CD4-positive, alpha-beta T cell treated with Interleukin-1 beta for 1 hour (primary cell): ENCODE measurements at places on chromosomes 2 and 18.

- no peak for DNase-seq
Measured at GRCh38 chr2:175815537-175815936, 186.5 kb downstream of the LNPK start.

- DNase-seq, result no peak
Measured at GRCh38 chr18:69528435-69528834, 127.7 kb downstream of the DOK6 start.

GRCh38 chr18:37362158-37362890, 203.3 kb downstream of the CELF4 start:
- no peak for DNase-seq

DNA sequence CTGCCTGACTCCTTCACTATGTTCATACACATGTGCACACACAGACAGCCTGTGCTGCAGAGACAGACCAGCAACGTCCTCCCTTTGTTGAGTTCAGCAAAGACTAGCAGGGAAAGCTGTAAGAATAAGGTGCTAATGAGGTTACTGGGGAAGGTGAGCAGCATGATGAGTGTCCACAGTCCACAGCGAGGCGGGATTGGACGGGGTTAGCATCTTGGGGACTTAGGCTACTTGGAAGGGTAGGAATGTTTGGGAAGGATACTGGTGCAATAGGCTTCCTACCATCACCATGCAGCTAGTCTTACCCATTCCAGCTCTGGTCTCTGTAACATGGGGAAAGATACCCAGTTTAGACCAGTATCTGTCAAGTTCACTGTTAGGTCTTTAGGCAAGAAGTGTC, 41.9 kb downstream of the DPYSL5 start:
- no peak for DNase-seq

- no peak for DNase-seq
Measured at GRCh38 chr18:36568487-36568886, 260.3 kb downstream of the TPGS2 start.

GRCh38 chr2:229752970-229753729, 38.8 kb upstream of the DNER start:
- no peak for DNase-seq

DNA sequence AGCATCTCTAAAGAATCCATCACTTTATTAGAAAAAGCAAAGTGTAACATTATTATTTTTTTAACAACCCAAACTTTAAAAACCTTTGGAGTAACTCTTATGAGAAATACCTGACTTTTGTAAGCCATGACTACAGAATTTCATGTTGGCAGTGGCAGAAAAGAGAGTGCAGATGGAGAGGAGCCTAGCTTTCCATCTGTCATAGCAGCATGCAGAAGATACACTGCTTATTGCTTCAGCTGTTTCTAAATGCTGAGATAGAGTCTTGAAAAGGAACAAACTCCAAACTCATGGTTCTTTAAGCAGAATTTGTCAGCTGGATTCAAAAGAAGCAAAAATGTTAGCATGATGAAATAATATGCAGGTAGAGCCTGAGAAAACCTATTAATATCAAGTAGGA, 1130.3 kb downstream of the DPP10 start:
- no peak for DNase-seq

DNA sequence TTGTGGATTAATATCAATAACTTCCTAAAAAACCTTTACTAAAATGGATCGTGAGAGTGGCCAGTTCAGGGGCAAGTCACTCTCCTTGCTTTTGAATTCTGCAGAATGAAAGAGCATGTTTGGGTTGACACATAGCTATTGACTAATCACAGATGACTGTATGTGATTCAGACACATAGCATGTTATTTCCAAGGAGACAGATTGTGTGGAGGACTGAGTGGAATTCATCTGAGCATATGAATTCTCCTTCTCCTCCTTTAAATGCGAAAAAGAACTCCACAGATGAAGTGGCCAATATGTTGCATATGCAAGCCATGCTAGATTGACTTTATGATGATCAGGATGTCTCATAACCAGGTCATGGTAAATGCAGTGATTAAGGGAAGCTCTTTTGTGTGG, 249.4 kb upstream of the FAM98A start:
- no peak for DNase-seq

GRCh38 chr2:47735136-47735869, 47.6 kb upstream of the MSH6 start:
- DNase-seq, result no peak

DNA sequence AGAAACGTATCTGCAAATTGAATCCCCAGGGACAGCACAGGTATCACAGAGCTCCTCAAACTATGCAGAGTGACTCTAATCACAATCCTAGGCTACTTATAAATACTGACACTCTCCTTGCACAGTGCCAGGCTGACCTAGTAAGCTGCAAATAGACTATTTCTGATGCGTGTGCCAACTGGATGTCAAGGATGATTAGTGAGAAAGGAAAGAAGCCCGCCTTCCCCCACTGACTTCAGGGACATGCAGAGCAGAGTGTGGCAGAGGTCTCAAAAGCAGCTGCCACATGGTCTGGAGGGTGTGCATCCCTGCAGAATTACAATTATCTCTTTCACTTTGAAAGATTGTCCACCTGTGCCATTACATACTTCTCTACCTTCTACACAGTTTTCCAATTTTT, 235.6 kb downstream of the CPS1 start:
- DNase-seq, result no peak

DNA sequence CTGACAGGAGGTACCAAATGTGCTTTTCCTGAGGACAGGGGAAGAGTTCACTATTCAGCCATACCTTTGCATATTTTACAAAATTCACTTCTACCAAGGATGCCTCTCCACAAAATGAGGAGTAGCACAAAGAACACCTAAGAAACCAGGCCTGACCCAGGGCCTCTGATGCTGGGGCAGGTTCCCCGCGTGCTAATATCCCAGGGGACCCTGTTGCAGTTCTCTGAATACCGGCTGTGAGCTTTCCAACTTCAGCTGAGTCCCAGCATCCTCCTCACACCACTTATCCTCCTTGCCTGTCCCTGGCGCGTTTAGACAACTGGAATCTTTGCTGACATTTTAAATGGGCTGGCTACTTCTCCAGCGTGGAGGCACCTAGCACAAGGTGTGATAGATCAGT, 142.3 kb downstream of the BCL2 start:
- DNase-seq, result no peak

DNA sequence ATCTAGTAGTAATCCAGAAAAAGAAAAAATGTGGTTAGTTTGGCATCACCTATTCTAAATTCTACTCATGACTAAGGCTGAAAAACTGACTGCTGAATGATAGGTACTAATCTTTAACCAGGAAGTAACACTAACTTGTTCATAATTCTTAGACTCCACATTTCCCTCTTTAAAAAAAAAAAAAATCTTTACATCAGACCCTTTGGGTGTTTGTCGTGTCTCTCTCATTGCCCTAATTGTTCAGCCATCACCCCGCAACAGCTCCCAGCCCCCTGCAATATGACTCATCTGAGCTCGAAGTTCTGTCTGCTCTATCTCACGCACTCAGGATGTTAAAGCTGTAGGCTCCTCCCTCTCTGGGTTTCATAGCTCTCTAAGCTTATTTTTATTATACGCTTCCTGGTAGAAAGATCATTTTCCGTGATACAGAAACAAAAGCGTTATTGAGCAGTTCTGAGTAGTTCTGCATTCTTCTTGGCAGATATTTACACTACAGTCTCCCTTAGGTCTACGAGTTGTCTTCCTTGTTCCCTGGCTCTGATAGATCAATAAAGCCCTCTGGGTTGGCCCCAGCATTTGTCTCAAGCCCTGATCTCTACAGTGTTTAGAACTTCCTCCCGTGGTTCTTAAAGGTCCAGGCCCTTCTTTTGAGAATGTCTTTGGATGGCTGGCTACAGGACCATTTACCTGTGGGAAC, 95.6 kb downstream of the TNFRSF11A start:
- peak; percentile 70 for DNase-seq

DNA sequence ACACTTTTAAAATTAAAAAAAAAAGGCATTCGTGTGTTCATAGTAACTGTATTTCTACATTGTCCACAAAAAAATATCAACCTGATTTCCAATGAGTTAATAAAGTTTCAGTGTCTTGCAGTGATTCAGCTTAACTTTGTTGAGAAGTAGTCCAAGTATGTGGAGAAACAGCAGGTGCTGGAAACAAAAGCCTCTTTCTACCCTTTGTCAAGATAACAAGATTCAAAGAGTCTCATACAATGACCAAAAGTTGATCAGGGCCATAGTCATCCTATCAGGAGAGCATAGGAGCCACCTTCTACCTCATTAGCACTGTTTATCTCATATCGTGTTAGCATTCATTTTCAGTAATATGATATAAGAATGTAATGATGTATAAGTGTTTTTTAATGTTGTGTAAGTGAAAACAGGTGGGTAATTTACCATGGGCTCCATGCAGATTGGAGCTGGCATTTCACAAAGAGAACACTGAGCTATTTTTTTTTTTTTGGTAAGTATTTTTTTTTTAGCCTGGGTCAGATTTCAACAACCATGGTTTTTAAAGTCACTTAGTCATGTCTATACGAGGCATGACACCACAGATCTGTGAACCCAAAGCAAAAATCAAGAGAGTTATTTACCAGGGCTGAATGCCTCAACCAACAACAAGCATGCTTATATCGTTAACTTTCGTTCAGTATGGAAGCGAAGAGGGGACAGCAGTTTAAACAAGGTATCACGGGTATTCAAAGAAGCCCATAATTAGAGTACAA, 165.0 kb upstream of the ZNF521 start:
- DNase-seq, result no peak

- peak; percentile 87 for DNase-seq
Measured at GRCh38 chr2:42105330-42106256, 57.8 kb downstream of the PKDCC start.

- no peak for DNase-seq
Measured at GRCh38 chr18:24181806-24182205, 42.9 kb downstream of the CABYR start.

DNA sequence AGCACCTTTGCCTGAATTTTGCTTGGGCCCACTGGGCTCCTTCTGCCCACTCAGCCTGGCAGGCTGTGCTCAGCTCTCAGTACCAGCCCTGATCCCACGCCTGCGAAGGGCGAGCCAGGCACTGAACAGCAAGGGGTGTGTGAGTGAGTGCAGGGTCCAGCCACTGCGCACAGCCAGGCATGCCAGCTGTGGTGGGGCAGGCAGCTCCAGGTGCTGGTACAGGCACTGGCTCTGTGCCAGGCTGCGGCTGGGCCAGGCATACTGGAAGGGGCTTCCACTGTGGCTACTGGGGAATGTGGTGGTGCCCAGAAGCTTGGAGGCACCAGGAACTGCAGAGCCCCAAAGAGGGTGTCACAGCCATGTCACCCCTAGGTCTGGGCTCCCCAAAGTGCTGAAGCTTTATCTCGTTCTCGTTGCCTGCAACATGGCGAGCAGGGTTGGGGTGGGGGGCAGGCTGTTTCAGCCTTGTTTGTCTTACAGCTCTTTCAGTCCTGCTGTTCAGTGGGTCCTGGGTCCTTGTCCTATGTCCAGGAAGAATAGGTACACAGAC, 8.8 kb downstream of the DYSF start:
- no peak for DNase-seq

GRCh38 chr2:55965966-55966365, 42.4 kb upstream of the EFEMP1 start:
- no peak for DNase-seq

GRCh38 chr2:223735659-223736244, 101.6 kb downstream of the AP1S3 start:
- no peak for DNase-seq

DNA sequence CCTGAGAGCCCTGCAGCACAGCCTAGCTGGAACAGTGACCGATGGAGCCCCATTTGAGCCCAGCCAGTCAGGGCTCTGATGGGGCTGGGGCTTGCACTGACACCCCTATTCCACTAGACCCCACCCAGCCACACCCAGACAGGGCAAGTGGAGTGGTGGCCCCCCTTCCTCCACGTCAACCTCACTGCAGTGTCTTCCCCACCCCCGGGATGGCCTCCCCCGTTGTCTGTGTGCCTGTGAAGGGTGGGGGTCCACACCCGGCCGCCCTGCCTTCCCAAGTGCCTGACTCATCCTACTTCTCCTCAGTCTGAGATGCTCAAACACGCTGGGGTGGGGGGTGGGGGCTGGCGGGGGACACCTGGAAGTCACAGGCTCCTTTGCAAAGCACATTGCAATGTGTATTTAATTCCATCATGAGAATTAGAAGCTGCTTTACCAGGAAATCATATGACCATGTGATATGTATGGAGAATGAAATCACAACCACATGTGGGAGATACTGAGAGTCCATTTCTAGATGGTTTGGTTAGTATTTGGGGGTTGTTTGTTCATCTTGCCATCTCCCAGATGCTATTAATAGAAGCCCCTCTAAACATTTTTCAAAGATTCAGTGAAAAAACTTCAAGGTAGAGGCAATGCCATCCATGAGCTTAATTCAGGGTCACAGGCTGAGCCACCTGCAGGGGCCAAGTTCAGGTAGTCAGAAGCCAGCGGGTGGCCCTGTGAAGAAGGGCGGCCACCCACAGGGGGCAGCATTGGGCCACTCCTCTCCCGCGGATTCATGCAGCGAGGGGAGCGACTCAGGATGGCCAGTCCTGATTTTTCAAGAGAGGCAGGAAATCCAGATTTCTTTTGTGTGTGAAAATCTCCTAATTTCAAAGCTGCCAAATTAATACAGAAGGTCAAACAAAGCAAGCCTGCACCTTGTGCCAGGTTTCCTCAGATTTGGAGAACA, 22.7 kb upstream of the GMPPA start:
- peak; percentile 40 for DNase-seq

GRCh38 chr2:24209389-24210105, 34.7 kb downstream of the FAM228A start:
- no peak for DNase-seq

GRCh38 chr2:236956641-236957040, 129.0 kb upstream of the COPS8 start:
- no peak for DNase-seq
